IMR-90 (cell line): ENCODE measurements at places on chromosomes 6 and 20. TPM values are rescaled to one million over a fixed set of nuclear protein-coding genes. Genes with fewer than 3 reads are reported as not detected.

Gene RAD21L1
- total RNA-seq = under 0.01 TPM in 1 of 2 replicates, not detected in the other

Gene GHRH
- not detected in 2 replicates for total RNA-seq

Gene HUS1B
- 0.36 and 0.56 TPM in 2 replicates for total RNA-seq

- no peak for DNase-seq
These were observed 21.4 kb upstream of the MAPRE1 start for GRCh38 chr20:32798046-32798981.

GRCh38 chr6:16697437-16698161 is 63.7 kb downstream of the ATXN1 start:
- no peak for DNase-seq

GRCh38 chr20:35447082-35447789 is 8.2 kb upstream of the CEP250 start:
- DNase-seq = peak; percentile 73

- DNase-seq = no peak
These were observed 14.0 kb upstream of the APMAP start for GRCh38 chr20:25006431-25007167.

GRCh38 chr20:11207749-11208502 is 534.1 kb upstream of the JAG1 start:
- peak; percentile 44 for DNase-seq

DNA sequence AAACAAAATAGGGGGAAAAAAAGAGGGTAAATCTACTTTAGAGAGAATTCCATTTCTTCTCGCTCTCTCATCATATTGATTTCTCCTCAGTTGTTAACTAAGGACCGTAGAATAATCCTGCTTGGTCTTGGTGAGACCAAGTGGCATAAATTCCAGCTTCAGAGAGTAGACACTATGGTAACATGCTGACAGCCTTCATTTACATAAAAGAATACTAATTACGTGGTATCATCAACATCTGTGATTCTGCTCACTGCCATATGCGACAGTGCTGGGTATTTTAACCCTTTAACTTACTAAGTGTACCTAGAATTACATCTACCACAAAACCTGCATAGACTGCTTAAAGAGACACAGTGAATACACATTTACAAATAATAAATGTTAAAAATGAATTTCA is 27.1 kb downstream of the TOMM6 start:
- no peak for DNase-seq

Gene HIVEP1
- 16.7 and 17.2 TPM in 2 replicates for total RNA-seq

- DNase-seq = no peak
These were observed 127.7 kb upstream of the PTPRK start for GRCh38 chr6:128648022-128648598.

Gene ELOVL2
- 7.9 and 10.6 TPM in 2 replicates for total RNA-seq

DNA sequence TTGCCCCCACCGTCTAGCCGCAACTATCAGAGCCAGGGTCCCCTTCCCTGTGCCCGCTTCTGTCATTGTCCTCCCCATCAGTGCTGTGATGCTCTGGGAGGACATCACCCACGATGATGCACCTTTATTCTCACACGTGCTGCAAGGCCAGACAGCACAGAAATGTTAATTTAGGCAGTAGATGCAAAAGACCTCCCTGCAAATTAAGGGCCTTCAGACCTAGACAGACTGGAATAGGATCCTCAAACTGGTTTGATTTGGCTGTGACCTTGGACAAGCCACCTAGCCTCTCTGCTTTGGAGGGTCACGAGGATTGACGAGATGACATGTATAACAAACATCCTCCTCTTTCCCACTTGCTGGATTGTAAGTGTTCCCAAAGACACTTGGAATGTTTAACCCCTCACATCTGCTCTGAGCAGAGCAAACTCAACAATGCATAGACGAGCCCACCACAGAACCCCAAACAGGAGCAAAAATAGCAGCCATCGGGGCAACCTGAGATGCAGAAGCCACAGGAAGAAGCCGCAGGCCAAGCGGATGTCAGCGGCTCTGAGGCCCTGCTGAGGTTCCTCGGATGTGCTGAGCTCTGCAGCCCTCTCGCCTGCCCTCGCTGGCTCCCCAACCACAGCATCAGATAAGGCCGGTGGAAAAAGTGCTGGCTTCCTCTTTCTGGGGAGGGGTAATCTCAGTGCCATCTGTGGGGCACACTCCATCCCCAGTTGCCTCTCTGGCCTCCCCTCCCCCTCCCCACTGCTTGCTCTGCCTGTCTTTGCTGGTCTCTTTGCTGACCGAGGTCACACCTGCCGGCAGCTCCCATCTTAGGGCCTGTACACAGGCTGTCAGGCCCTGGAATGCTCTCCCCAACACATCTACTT is 35.3 kb downstream of the TOX2 start:
- no peak for DNase-seq

GRCh38 chr6:96836631-96837080 is 621 bp downstream of the GPR63 start:
- DNase-seq = peak; percentile 4

GRCh38 chr20:63665708-63666107 is 7.6 kb downstream of the RTEL1 start:
- DNase-seq = no peak

- peak; percentile 38 for DNase-seq
These were observed 79.0 kb downstream of the NRSN1 start for GRCh38 chr6:24205020-24205492.

Gene AKAP7
- 0.54 and 3.3 TPM in 2 replicates for total RNA-seq

Gene ZDHHC14
- total RNA-seq = 0.56 and 0.90 TPM in 2 replicates

Gene SLC17A1
- not detected in 2 replicates for total RNA-seq

Gene ULBP2
- 7.2 and 7.9 TPM in 2 replicates for total RNA-seq

Gene TCP11
- 0.36 and 0.56 TPM in 2 replicates for total RNA-seq

DNA sequence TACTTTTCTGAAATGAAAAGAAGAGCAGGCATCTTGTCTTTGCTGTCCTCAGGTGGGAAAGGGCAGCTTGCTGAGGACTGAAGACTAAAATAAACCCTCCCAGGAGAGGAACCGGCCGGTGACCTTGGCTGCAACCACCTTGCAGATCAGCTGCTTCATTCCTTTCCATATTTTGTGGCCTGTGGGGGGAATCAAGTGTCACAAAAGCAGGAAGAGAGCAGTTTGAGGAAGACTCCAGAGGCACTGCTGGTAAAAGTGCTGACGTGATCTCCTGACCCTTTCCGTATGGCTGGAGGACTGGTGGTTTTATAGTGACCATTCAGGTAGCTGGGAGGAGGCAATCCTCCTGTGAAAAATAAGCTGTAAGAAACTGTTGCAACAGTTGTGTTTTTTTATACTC is 157.0 kb downstream of the PLCB4 start:
- no peak for DNase-seq

- DNase-seq = no peak
These were observed 70.7 kb upstream of the SMIM29 start for GRCh38 chr6:34319471-34319885.

GRCh38 chr20:34085544-34086040 is 26.5 kb downstream of the EIF2S2 start:
- DNase-seq = no peak

- no peak for DNase-seq
These were observed 63.0 kb upstream of the RBM24 start for GRCh38 chr6:17218023-17218748.

- DNase-seq = peak; percentile 29
These were observed 12.1 kb upstream of the BTBD3 start for GRCh38 chr20:11905460-11906179.

- no peak for DNase-seq
These were observed 42.8 kb downstream of the MAP3K7 start for GRCh38 chr6:90544081-90544480.

Gene PBOV1
- not detected in 2 replicates for total RNA-seq

Gene STMND1
- total RNA-seq = not detected in 2 replicates

DNA sequence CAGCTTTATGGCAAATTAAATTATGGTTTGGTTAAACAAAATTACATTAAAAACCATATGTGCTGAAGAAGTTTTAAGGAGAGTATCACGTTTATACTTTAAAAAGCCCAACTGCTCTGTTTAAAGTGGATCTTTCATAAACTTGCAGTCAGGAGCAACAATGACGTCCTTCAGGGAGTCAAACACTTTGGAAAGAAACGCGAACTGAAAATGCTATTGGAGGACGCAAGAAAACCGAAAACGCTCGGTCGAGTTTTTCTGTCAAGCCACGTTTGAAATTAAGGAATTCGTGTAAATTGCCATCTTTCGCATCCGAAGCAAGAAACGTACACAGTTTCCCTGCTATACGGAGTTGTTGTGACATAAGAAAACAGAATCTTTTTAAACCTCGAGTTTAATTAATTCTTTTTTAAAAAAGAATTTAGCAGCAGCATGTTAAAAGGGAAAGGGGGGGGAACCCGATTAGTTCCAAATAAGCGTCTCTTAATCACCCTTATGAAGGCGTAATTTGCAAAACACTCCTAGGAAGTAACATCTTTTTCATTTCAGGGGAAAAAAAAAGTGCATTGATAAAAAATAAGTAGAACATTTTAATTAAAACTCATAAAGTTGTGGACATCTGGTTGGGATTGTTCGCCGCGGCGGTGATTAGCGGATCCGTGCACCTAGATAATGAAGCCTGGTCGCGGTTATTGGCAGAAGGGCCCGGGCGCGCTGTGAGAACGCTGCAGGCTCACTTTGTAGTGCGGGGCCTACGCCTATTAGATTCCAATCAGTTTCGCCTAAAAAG is 295.4 kb downstream of the TFAP2C start:
- DNase-seq = no peak

GRCh38 chr20:8963330-8963729 is 105.6 kb upstream of the PLCB4 start:
- no peak for DNase-seq
